ENCODE measurements at places on chromosomes 6 and 20.

DNA sequence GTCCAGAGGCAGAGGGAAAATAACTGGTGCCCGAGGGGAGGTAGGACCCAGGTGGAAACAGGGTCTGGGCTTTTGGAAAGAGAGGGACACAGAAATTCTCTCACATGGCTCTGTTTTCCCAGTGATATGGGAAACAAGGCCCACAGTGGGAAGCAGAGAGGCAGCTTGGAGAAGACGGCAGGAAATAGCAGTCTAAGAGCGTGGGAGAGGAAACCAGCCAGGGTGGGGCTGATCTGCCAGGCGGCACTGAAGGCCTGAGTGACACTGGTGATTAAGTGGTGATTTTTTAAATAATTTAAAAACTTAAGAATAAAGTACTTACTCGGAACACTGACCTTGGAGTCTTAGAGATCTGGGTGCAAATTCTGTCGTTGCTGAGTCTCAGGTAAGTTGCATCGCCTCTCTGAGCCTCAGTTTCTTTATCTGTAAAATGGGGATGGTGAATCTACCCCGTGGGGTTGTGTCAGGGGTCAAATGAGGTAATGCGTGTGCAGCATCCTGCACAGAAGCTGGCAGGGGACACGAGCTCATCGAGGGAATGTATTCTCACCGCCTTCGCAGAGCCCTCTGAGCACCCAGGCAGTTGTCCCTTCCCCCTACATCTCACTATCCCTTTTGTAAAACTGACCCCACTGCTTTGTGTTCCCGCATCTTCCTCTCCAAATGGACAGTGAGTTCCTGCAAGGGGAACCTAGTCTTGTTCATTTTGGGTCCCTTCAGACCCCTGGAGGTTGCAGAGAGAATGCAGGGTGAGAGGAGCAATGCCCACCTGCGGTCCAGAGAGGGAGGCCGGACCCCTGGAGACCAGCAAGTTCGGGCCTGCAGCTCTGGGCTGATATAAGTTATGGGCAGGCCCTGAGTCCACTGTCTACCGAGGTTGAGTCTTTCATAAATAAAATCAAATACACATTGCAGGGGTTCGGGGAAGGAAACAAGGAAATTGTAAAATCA is 228.6 kb upstream of the PMEPA1 start:
- DNase-seq = no peak

- no peak for DNase-seq
Measured at GRCh38 chr6:164928728-164929407, 380.5 kb downstream of the C6orf118 start.

GRCh38 chr6:24493945-24494820 is 586 bp upstream of the ALDH5A1 start:
- DNase-seq = no peak

DNA sequence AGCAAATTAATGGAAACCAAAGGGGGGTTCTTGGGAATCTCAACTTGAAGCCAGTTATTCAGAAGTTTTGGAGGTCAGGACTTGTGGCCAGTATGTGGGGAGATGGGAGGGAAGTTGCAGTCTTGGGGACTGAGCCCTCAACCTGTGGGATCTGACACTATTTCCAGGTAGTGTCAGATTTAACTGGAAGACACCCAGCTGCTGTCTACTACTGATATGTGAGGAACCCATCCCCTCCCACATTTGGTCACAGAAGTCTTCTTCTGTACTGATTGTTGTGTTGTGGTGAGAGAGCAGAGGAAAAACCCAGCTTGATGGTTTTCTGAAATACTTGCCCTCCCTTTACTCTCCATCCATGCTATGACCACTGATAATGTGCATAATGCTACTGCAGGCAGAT is 134.0 kb downstream of the QRSL1 start:
- DNase-seq = no peak

DNA sequence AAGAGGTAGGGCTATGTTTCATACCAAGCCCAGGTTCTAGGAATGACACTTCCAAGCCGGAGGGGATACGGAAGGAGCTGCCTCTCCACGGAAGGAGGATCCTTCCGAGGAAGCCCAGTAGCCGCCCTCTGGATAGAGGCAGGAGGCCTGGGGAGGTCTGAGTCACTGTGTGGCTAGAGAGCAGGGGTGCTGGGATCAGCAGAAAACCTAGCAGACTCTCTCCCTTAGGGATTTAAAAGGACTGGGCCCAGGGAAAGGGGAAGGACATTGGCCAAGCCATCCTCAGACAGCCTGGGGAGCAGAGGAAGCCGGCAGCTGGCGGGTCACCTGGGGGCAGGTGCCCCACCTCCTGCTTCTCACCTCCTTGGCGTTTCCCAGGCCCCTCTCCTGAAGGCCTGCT is 36.6 kb upstream of the NFATC2 start:
- DNase-seq = no peak

DNA sequence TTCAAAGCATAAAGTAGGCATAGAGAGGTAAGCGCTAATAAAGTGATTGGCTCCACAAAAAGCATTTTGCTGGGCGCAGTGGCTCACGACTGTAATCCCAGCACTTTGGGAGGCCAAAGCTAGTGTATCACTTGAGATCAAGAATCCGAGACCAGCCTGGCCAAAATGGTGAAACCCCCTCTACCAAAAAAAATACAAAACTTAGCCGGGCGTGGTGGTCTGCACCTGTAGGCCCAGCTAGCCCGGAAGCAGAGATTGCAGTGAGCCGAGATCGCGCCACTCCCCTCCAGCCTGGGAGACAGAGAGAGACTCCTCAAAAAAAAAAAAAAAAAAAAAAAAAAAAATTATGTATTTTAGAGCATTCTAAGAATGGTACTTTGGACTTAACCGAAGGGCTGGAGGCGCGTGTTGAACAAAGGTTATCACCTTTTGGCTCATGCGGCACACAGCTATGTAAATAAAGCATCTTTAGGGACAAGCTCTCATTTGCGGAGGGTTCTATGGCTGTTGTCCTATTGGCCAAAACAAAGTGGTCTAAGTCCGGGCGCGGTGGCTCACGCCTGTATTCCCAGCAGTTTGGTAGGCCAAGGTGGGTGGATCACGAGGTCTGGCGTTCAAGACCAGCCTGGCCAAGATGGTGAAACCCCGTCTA is 17.4 kb downstream of the HFE start:
- no peak for DNase-seq

DNA sequence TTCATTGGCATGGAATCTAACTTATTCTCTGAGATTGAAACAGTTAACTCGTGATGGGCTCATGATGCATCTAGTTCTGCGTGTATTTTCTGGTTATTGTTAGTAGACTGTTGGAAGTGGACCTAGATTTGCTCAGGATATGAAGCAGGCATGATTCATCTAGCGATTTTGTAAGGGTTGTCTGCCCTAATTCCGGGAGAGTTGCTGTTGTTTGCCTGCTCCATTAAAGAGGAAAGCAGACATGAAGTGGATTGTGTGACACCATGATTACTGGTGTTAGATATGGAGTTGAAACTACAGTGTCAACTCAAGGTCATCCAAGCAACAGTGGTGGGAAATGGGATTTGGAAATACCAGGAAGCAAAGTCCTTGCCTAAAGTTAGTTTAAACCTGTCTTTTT is 41.0 kb downstream of the SOX4 start:
- DNase-seq = peak; percentile 22

GRCh38 chr6:122694075-122694474 is 83.9 kb downstream of the PKIB start:
- DNase-seq = no peak

- peak; percentile 42 for DNase-seq
Measured at GRCh38 chr6:120774275-120774674, 560.0 kb downstream of the TBC1D32 start.

DNA sequence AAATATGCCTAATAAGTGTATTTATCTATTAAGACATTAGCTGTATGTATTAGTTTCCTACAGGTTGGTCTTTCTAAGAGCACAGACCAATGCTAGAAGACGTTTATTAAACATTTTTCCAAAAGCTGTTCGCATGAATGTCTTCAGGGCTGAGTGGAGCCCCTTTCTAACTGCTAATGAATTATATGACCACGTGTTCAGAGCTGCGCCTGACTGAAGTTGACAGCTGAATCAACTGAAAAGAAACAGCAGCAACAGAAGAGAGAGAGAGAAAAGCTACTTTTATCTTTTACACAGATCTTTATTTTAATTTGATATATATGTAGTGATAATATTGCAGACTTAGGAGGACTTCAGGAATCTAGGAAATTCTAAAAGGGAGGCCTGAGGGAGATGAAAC is 75.2 kb upstream of the ARID1B start:
- no peak for DNase-seq

- no peak for DNase-seq
Measured at GRCh38 chr6:145704143-145704781, 31.1 kb downstream of the EPM2A start.

DNA sequence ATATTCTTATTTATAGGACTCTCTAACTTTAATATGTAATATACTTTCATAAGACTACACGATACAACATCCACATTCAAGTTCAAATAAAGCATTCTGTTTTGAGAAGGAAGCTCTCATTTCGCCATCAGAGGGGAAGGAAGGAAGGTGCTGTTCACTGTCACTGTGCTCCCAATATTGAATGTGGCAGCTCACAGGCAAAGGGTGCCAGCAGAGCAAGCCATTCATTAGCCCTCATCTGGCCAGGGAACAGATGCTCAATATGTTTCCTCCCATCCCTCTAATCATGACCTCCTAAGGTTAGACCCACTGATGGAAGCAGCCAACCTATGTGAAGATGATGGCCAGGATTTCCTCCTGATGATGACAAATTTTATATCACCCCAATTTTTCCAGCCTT is 154.4 kb downstream of the DST start:
- DNase-seq = no peak

DNA sequence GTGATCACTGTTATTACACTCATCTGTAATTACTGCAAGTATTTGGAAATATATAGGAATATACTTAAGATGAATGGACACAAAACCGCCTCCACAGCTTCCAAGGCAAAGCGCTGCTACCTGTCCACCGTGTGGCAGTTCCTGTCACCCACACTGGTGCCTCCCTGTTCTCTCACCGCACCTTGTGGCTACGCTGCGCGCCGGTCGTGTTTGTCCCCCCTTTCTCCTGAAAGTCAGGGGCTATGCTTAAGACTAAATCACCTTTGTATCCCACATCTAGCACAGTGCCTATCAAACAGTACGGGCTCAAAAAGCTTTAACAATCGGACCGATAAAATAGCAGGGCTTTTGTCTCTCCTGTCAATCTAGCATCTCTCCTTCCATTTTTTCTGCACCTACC is 23.0 kb downstream of the LY86 start:
- DNase-seq = no peak

GRCh38 chr6:52746213-52746612 is 17.1 kb downstream of the GSTA2 start:
- no peak for DNase-seq

- no peak for DNase-seq
Measured at GRCh38 chr20:35888657-35889056, 65.6 kb downstream of the SCAND1 start.

DNA sequence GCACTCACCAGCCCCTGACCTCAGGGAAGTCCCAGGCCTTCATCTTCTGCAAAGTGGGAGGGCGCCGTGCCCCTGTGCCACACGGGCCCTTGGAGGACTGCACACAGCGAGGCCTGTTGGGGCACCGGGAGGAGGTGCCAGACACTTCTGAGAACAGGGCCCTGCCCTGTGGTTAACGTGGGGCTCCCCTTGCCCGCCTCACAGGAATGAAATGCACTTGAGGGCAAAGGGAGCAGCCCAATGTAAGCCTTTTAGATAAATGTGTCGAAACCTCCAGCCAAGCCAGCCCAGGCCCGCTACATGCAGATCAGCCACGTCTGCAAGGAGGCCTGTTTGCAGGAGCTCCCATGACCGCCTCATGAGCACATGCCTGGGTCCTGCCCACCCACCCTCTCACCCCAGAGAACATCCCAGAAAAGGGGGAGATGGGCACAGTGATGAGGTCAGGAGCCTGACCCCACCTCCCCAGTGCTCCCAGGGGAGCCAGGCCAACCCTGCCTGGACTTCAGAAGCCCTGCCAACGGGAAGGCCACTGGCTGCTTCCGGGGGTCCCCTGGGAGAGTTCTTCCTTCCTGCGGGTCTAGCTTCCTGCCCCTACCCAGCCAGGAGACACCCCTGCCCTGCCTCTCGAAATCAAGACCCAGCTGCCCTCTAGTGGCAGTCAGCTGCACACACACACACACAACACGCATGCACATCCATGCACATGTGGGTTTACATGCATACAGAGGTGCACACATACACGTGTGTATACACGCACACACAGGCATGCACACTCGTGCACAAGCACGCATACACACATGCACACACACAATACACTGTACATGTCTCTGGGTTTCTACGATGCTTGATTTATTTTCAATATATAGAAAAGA is 178.7 kb downstream of the TAF4 start:
- no peak for DNase-seq

GRCh38 chr6:126764671-126765070 is 353.8 kb upstream of the RSPO3 start:
- DNase-seq = no peak

GRCh38 chr6:6577735-6578134 is 10.8 kb upstream of the LY86 start:
- DNase-seq = no peak

GRCh38 chr20:1646975-1647431 is 10.6 kb downstream of the SIRPG start:
- no peak for DNase-seq

DNA sequence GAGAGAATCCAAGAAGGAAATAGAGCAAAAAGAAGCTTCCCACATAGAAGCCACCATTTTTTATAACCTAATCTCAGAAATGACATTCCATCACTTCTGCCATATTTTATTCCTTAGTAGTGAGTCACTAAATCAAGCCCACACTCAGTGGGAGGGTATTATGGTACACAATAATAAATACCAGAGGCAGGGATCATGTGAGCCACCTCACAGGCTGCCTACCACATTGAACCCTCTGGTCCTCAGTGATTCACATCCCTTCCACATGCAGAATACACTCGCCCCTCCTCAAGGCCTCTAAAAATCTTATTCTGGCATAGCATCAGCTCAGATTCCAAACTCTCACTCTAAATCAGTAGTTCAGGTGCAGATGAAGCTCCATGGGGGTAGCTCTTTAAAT is 49.4 kb downstream of the TMC2 start:
- peak; percentile 61 for DNase-seq

GRCh38 chr20:59164686-59165391 is 1.2 kb downstream of the ZNF831 start:
- DNase-seq = no peak

DNA sequence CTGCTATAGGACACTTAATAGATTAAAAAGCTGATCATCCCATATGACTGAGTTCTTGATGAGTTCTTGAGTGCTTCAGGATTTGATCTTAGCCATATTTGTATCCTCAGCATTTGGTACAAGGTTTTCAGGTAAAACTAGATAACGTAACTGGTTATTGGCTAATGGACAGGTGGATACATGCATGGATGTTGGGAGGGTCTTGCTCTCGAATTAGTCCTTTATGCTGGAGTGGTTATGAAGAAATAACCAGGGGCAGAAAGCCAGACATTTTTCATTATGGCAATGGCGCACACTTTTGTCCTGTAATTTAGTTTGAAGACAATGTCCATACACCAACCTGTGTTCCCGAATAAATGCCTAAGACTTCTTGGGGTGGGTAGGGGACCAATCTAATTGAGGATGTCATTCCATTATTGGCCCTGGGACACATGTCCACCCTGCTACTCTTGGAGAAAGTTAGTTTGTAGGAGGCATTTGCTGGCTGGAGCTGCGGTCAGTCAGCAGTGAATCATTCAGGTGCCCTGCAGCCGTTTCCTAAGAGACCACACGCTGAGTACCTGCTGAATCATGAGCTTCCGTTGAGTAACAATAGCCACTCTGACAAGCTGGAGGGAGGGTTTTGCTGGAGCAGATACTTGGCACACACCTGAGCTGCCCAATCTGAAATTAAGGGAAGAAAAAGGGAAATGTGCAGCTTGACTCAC is 194.4 kb downstream of the FOXA2 start:
- no peak for DNase-seq

- DNase-seq = no peak
Measured at GRCh38 chr20:63747622-63748069, 8.1 kb downstream of the SLC2A4RG start.

GRCh38 chr6:125597411-125598253 is 151.8 kb upstream of the HEY2 start:
- no peak for DNase-seq

Measured in HS-27A (cell line).